ENCODE measurements at places on chromosomes 16 and 17.

DNA sequence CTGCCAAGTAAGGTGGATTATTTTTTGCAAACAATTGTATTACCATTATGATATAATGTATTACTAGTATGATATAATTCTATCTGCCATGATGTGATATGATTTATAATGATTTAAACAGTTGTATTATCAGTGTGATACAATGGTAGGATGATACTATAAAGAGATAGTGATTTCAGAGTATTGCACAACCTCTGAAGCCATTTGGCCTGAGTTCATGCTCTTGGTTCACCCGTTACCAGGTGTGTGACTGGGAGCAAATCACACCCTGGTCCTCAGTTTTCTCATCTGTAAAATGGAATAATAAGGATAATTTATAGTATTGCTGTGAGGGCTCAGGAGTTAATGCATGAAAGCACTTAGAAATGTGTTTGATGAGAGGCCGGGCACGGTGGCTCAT is 905.0 kb upstream of the RBFOX1 start:
- no peaks in the 10 kb centered on the region for H3K27me3 ChIP-seq
- DNase-seq, result no peak
- no peak overlapping the region for H3K4me3 ChIP-seq
- no peaks in the 10 kb centered on the region for H3K36me3 ChIP-seq
- H3K27ac ChIP-seq, result no peak overlapping the region
- H3K4me1 ChIP-seq, result no peaks in the 10 kb centered on the region

GRCh38 chr17:44122816-44123355 is 555 bp downstream of the HDAC5 start:
- no peaks in the 10 kb centered on the region for H3K27me3 ChIP-seq
- peak overlapping the region; percentile 61 for H3K27ac ChIP-seq
- DNase-seq, result no peak
- H3K4me1 ChIP-seq, result peaks cover 32% of the 10 kb centered on the region
- peak overlapping the region; percentile 96 for H3K4me3 ChIP-seq
- H3K36me3 ChIP-seq, result no peaks in the 10 kb centered on the region

- no peak overlapping the region for H3K4me3 ChIP-seq
- peaks cover 3% of the 10 kb centered on the region for H3K4me1 ChIP-seq
- H3K27ac ChIP-seq, result no peak overlapping the region
- no peaks in the 10 kb centered on the region for H3K27me3 ChIP-seq
- DNase-seq, result no peak
- H3K36me3 ChIP-seq, result peaks cover 33% of the 10 kb centered on the region
Observed at GRCh38 chr17:73068322-73069153, 23.9 kb downstream of the SLC39A11 start.

DNA sequence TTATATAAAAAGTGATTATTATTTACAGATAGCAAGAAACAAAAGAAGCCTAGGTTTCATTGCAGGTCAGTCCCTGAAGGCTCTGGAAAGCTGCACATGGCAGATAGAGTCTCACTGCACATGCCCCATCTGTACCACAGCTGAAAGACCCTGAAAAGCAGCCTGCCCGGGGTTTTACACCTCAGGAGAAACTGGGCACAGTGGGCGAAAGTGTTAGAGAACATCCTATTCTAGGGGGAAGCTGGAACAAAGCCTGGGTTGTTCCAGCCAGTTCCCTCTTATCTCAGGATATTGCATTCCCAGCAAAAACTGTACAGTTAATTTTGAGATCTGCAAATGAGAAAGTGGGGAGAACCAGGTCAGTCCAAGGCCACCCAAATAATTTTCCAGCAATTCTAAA is 419.7 kb downstream of the CNTNAP4 start:
- DNase-seq, result no peak
- H3K27ac ChIP-seq, result no peak overlapping the region
- no peaks in the 10 kb centered on the region for H3K27me3 ChIP-seq
- no peak overlapping the region for H3K4me3 ChIP-seq

DNA sequence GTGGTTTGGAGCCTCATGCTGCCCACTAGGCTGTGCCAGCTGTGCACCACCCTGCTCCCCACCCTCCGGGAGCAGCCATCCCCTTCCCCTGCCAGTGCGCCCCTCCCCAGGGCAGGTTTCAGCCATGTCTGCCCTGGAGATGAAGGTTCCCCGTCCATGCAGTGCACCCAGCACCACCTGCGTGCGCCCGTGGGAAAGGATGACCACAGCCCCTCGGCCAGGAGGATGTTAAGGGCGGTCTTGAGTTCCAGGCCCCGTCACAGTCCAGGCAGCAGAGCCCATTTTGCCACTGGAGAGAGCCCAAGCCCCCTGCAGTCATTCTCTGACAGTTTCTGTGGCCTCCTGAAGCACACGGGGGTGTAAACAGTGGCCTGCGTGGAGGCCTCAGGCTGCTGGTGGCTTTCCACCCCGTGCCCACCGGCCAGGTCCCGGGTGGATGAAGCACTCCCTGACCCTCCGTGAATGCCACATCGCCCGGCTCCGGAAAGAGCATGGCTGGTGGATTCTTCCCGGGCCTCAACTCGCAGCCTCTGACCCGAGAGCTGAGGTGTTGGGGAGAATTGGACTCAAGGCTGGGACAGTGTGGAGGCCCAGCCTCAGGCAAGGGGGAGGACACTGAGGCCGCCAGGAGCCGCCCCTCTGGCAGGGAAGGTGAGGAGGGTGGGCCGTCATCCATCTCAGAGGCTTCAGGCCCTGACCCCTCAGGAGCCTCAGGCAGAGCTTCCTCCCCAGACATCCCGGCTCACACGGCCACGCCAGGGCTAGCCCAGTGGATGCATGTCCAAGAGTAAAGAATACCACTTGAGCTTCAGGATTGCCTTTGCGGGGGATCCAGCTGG is 69.7 kb upstream of the CHMP6 start:
- H3K4me1 ChIP-seq, result no peaks in the 10 kb centered on the region
- no peak for DNase-seq
- peaks cover 9% of the 10 kb centered on the region for H3K36me3 ChIP-seq
- H3K27me3 ChIP-seq, result no peaks in the 10 kb centered on the region

All from activated naive CD4-positive, alpha-beta T cell treated with anti-CD3 and anti-CD28 coated beads for 36 hours (primary cell).